ENCODE measurements at places on chromosomes 3 and 15.

DNA sequence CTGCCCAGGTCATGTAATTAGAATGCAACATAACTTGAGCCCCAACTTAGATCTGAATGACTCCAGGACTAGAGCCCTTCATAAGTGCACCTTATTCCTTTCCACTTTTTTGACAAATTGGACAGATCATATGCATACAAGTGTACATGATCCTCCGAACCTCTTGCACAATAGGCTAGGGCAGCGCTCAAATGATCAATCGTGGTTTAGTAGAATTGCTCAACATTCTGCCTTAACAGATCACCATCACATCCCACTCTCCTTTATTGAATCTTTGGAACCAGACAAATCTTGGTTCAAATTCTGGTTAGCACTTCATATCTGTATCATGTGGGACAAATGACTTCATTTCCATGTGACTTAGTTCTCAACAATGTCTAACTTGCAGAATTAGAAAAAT is 106.8 kb upstream of the CDIN1 start:
- no peak for DNase-seq

- no peak for DNase-seq
Observed at GRCh38 chr3:56415652-56416051, 52.6 kb downstream of the ERC2 start.

DNA sequence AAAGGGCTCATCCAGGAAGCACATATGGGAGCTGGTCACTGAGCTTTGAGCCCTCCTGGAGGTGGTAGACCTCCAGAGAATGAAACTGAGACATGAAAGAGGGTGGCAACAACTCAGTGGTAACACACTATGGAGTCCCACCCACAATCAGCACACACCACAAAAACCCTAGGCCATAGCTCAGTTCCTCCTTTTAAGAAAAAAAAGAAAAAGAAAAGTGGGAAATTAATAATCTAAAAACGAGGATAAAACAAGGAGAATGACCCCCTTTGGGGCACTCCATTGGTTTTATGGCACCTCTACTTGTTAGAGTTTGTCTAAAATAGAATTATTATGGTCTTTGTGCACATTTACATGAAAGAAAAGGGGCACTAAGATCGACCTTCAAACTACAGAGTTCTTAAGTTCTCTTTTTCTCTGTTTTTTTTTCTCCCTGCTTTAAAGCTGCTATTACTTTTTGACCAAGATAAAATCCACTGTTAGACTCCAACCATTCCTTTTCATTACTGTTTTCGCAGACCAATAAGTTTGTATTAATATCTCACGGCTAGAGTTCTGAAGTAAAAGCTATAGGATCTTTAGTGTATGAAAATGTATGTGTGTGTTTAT is 40.2 kb upstream of the ZBTB20 start:
- DNase-seq = no peak

DNA sequence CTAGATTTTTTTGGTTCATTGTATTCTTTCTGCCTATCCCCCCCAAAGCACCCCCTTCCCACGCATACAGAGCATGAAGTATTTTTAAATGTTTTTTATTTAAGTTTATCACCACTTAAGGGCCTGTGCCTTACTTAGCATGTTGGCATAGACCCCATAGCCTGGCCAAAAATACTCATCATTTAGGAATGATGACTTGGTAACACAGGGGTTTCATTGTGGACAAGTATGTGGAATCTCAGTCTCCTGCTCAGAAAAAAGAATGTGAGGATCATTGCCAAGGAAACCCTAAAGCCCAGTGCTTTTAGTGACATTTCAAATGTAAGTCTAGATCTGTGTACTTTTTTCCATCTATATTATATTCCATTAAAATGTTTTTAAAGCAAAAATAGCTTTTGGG is 146.3 kb downstream of the ALCAM start:
- DNase-seq = no peak

GRCh38 chr15:66948294-66948693 is 117.1 kb upstream of the SMAD3 start:
- DNase-seq = no peak

- DNase-seq = no peak
Observed at GRCh38 chr3:195101001-195101583, 169.9 kb downstream of the XXYLT1 start.

DNA sequence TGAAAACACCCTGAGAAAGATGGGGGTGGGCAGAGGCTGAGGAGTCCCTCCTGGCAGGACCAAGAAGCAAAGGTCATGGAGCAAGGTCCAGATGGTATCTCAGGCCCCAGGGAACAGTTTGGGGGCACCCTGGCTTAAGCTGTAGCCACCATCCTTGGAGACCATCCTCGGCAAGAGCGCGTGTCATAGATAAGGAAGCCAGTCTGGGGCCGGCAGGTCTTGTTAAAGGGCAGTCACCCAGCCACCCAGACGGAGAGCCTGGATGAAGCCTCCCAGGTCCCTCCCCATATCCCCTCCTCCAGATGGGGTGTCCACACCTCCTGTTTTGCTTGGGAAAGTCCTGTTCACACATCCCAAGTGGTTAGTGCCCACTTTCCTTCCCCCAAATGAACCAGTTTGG is 191.1 kb downstream of the KLF13 start:
- DNase-seq = no peak
